ENCODE measurements at places on chromosomes 4 and X. TPM values are rescaled to one million over a fixed set of nuclear protein-coding genes. Genes with fewer than 3 reads are reported as not detected.

- H3K27ac ChIP-seq, result peak within 1 kb of the TSS; percentile 99
- peak; percentile 87 for DNase-seq
- H3K4me1 ChIP-seq, result peaks cover 12% of the 10 kb centered on the region
- peak within 1 kb of the TSS; percentile 98 for H3K4me3 ChIP-seq
Observed at GRCh38 chrX:86047174-86047935, at the start of gene CHM. Gene CHM, minus strand, starts transcription at chrX:86047558. Its CDS starts 26 bp downstream, at chrX:86047532.

DNA sequence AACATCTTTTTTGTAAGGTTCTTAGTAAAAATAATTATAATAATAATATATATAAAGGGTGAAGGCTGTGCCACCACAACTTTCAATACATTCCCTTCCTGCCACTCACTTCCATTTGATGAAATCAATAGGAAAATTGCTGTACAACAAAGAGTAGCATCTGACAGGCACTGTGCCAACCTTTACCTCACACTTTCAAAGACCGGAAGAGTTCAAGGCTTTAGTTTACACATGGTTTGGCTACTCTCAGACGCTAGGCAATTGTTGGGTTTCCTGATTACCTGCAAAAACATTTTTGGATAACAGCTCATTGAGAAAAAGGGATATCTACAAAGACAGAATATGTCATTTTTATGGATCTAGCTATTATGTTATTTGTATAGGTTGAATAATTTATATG lies 5.5 kb upstream of the ING2 start:
- peaks cover 17% of the 10 kb centered on the region for H3K4me1 ChIP-seq
- no peak overlapping the region for H3K4me3 ChIP-seq
- H3K36me3 ChIP-seq, result peaks cover 4% of the 10 kb centered on the region
- DNase-seq, result no peak
- no peak overlapping the region for H3K27ac ChIP-seq
- H3K27me3 ChIP-seq, result no peaks in the 10 kb centered on the region

DNA sequence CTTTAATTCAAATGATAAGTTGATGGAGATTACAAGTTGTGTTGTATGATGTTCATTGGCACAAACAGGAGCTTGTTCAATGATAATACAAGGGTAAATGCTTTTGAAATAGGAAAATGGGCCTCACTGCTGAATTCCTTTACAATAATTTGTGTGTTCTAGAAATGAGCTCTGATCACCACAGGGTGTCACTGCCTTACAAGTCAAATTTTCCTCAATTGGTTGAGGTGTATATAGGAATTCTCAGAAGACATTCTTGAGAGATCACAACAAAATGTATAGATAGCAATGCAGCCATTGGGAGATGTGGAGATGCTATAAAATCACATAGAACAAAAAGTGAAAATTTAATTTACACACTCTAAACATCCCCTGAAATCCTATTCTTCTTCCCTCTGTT lies 49.6 kb downstream of the KLF8 start:
- DNase-seq, result peak; percentile 23
- H3K36me3 ChIP-seq, result no peaks in the 10 kb centered on the region
- H3K27me3 ChIP-seq, result no peaks in the 10 kb centered on the region
- H3K4me3 ChIP-seq, result no peak overlapping the region
- H3K27ac ChIP-seq, result no peak overlapping the region

- DNase-seq, result no peak
- no peaks in the 10 kb centered on the region for H3K36me3 ChIP-seq
- no peak overlapping the region for H3K4me3 ChIP-seq
- no peaks in the 10 kb centered on the region for H3K4me1 ChIP-seq
Observed at GRCh38 chrX:12583543-12583942, 207.7 kb upstream of the PRPS2 start.

- no peak overlapping the region for H3K27ac ChIP-seq
- H3K27me3 ChIP-seq, result no peaks in the 10 kb centered on the region
- no peaks in the 10 kb centered on the region for H3K4me1 ChIP-seq
- no peak overlapping the region for H3K4me3 ChIP-seq
Observed at GRCh38 chr4:4533461-4534169, 8.2 kb downstream of the STX18 start.

GRCh38 chrX:63869506-63869905 lies 84.5 kb upstream of the ARHGEF9 start:
- no peaks in the 10 kb centered on the region for H3K27me3 ChIP-seq
- H3K36me3 ChIP-seq, result no peaks in the 10 kb centered on the region
- no peaks in the 10 kb centered on the region for H3K4me1 ChIP-seq
- H3K4me3 ChIP-seq, result no peak overlapping the region

DNA sequence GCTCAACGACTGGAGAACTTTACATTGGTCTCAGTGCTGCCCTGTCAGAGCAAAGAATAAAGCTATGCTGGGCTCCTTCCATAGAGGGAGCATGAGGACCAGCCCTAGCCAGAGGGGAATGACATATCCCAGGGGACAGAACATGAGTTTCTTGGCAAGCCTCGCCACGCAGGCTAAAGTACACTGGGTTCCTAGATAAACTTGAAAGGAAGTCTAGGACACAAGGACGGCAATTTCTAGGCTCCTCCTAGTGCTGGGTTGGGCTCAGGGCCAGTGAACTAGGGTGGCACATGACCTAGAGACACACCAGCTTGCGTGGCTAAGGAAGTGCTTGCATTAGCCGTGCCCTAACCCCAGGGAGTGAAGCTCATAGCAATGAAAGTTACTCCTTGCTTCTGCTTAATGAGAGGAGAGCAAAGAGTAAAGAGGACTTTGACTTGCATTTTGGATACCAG lies 141.0 kb downstream of the MAB21L2 start:
- H3K27me3 ChIP-seq, result no peaks in the 10 kb centered on the region
- no peaks in the 10 kb centered on the region for H3K4me1 ChIP-seq
- H3K27ac ChIP-seq, result no peak overlapping the region
- no peak overlapping the region for H3K4me3 ChIP-seq
- H3K36me3 ChIP-seq, result peaks cover 10% of the 10 kb centered on the region

DNA sequence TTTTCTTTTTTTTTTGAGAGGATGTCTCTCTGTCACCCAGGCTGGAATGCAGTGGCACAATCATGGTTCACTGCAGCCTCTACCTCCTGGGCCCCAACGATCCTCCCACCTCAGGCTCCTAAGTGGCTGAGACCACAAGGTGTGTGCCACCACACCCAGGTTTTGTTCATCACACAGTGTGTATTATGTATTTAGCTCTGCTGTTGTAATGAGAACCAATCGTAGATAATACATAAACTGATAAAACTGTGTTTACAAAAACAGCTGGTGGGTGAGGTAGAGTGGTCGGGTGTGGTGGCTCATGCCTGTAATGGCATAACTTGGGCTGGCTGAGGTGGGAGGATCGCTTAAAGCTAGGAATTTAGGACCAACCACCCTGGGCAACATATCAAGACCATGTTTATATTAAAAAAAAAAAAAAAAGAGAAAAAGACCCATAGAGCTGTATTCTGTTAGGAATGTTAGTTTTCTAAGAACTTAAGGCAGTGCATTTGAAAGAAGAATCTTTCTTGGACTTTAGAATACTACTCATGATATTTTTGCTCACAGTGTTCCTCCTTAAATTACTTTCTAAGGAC lies 34.9 kb downstream of the POLR2B start:
- no peaks in the 10 kb centered on the region for H3K27me3 ChIP-seq
- no peak overlapping the region for H3K4me3 ChIP-seq
- H3K36me3 ChIP-seq, result peaks cover 66% of the 10 kb centered on the region
- H3K4me1 ChIP-seq, result no peaks in the 10 kb centered on the region

GRCh38 chr4:133131829-133132460 lies 17.1 kb upstream of the PCDH10 start:
- H3K4me1 ChIP-seq, result no peaks in the 10 kb centered on the region
- no peaks in the 10 kb centered on the region for H3K36me3 ChIP-seq
- H3K27me3 ChIP-seq, result no peaks in the 10 kb centered on the region
- H3K4me3 ChIP-seq, result no peak overlapping the region

DNA sequence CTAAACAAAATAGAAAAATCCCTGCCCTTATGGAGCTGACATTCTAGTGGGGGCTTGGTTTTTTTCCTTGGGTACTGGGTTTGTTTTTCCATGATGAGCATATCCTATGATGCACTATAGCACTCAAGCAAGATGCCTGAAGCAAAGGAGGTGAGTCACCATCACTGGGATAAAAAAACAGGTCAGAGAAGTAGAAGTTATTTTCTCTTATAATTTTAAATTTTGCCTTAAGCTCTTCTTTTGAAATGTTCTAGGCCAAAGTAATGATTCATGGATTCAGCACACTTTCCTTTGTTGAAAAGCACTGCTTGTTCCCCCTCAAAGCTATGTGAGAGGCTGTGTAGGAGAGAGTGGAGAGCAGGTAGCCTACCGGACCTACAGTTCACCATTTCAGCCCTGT lies 15.2 kb upstream of the CXCL2 start:
- no peaks in the 10 kb centered on the region for H3K27me3 ChIP-seq
- peak; percentile 92 for DNase-seq
- H3K36me3 ChIP-seq, result no peaks in the 10 kb centered on the region
- peak overlapping the region; percentile 99 for H3K27ac ChIP-seq
- H3K4me1 ChIP-seq, result peaks cover 70% of the 10 kb centered on the region
- no peak overlapping the region for H3K4me3 ChIP-seq

GRCh38 chrX:153488231-153488914 lies 6.4 kb upstream of the BGN start:
- no peaks in the 10 kb centered on the region for H3K27me3 ChIP-seq
- 0 out of 2 replicates have a peak overlapping the region, but pooled peaks have one; percentile 35 for H3K27ac ChIP-seq
- H3K4me3 ChIP-seq, result no peak overlapping the region
- no peaks in the 10 kb centered on the region for H3K36me3 ChIP-seq

DNA sequence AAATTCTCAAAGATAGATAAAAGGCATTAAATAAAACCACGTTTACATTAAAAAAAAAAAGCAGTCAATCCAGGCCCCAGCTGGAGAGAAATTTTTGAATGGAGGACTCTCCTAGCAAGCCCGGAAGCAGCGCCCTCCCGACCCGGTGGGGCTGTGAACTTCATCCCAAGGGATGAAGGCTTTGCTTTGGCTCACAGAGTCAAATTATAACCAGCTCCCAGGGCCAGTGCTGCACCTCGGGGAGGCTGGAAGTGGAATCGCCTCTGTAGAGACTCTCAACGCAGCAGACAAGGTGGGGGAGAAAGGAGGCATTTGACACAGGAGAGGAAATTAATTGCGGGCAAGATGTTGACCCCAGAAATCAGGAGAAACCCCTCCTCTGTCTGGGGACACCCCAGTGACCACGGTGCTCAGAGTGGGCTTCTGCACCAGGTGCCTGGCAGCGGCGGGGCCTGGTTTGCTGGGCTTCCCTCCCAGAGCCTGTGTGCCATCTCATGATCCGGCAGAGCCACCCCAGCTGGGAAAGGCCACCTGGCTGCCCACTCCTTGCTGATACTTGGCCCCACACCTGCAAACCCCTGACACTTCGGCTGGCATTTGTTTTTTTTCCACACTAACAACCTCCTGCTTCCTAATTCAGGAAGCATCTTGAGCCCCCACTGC lies 71.7 kb downstream of the ABLIM2 start:
- H3K27ac ChIP-seq, result no peak overlapping the region
- peaks cover 26% of the 10 kb centered on the region for H3K27me3 ChIP-seq
- no peaks in the 10 kb centered on the region for H3K4me1 ChIP-seq
- no peak overlapping the region for H3K4me3 ChIP-seq

DNA sequence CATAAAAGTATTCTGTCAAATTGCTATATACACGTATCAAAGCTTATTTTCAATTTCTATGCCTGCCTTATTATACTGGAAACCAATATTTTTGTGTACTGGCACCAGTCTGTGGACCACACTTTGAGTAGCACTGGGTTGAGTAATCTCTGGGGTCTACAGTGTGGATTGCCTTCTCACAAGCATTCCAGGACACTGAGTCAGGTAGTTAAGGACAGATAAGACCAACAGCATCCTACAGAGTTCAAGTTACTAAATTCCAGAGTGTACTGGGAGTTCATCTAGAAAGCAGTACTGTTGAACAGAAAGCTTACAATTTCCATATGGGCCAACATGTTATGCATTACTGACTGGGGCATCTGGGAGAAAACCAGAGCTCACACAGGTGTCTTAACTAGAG lies 61.8 kb downstream of the VMA21 start:
- no peaks in the 10 kb centered on the region for H3K36me3 ChIP-seq
- H3K27ac ChIP-seq, result no peak overlapping the region
- H3K4me3 ChIP-seq, result no peak overlapping the region
- H3K27me3 ChIP-seq, result no peaks in the 10 kb centered on the region

- peaks cover 22% of the 10 kb centered on the region for H3K4me1 ChIP-seq
- H3K27ac ChIP-seq, result peak overlapping the region; percentile 72
- peak; percentile 84 for DNase-seq
- peak overlapping the region; percentile 42 for H3K4me3 ChIP-seq
- H3K36me3 ChIP-seq, result no peaks in the 10 kb centered on the region
Observed at GRCh38 chrX:63513825-63514568, 162.9 kb upstream of the SPIN4 start.

The EGF gene
- total RNA-seq, result 0.13 TPM

The TRMT2B gene
- total RNA-seq, result 16.9 TPM

The VSIG1 gene
- not detected for total RNA-seq

The WDFY3 gene
- 38.7 TPM for total RNA-seq

The MAGEA1 gene
- not detected for total RNA-seq

The SPANXB1 gene
- total RNA-seq, result not detected

The VEGFD gene
- not detected for total RNA-seq
